Daoy (cell line): ENCODE measurements at places on chromosomes 2 and 18. TPM values are rescaled to one million over a fixed set of nuclear protein-coding genes. Genes with fewer than 3 reads are reported as not detected.

Gene FOXD4L1
- total RNA-seq, result 0.11 TPM in 1 of 2 replicates, not detected in the other

Gene CRYGD
- total RNA-seq, result not detected in 2 replicates

Gene ERFE
- total RNA-seq, result 3.6 and 6.8 TPM in 2 replicates

- DNase-seq, result peak; percentile 88
These were observed 52.3 kb downstream of the DIS3L2 start for GRCh38 chr2:232013701-232014353.

DNA sequence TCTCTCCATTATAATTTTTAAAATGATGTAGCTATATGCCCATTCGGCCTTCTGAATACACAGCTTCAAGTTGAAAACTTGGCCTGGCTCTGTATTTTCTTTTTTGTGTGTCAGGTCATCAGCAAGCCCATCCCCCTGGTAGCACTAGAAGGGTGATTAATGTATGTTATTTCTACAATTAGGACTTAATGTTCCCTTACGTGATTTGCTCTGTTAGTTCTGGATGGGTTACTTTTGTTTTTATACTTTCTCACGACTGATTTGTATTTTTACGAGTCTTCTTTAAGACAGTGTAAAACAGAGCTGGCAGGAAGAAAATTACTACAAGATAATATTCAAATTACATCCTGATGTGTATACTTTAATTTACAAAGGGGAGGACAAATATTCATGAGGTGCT, 88.4 kb upstream of the RGPD4 start:
- DNase-seq, result no peak

DNA sequence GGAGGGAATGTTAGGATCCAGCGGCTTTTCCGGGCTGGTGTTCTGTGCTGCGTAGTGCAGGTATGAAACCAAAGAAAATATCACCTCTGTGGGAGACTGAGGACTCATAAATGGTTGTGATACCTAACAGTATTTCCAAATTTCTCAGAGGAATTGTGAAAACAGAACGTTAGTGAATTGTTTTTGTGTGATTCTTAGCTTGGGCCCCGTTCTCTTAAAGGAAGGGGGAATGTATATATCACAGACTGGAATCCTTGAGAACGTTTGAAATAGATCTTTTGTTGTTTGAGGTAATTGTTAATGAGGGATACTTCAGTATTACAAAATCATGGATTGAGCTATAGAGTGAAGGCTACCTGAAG, 834 bp downstream of the ZNF638 start:
- DNase-seq, result no peak

DNA sequence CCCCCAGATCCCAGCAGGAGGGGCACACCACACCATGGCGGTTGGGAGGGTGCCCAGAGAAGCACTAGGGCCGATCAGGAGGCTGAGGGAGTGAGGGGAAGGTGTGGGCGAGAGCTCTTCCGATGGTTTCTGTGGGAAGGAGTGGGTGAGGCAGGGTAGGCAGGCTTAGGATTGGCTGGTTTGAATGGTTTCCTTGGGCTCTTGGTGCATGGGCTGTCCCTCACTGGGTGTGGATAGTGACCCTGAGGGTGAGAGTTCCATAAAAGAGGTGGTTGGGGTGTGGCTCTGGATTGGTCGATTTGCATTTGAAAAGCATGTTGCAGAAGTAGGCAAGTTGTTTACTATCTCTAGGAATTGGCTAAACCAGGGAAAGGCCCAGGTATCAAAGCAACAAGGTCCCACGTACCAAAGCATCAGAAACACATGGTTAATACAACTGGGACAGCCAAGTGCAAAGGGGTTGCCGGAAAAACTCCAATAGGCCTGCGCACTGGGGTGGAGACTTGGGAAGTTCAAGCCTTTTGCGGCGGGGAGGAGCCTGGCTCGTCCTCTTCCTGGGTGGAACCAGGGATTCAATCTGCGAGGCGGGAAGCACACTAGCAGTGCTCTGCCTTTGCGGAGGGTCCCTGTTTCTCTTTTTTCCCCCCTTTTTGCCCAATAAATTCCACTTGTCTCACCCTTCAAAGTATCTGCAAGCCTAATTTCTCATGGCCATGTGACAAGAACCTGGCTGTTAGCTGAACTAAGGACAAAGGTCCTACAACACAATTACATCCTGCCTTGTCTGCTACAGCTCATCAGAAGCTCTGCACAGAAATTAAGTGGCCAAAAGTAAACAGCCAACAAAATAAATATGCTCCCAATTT, 43.2 kb downstream of the IL1R2 start:
- DNase-seq, result no peak

DNA sequence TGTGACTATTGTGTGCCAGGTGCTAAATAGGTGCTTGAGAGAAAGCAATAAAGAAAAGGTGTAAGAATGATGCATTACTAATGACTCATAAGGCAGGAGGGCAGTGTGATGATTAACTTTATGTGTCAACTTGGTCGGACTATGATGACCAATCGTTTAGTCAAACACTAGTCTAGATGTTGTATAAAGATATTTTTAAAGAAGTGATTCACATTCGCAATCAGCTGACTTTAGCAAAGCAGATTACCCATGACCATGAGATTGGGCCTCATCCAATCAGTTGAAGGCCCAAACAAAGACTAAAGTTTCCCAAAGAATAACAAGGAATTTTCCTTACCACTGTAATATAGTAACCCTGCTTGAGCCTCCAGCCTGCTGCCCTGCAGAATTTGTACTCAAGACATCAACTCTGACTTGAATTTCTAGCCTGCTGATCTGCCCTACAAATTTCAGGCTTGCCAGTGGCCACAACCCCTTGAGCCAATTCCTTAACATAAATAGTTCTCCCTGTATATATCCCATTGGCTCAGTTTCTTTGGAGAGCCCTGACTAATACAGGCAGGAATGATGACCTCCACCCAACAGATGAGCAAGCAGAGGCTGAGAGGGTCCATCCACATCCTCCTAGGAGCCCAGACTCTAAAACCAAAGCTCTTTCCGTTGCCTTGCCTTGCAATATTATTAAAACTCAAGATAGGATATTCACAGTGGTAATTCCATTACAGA, 132.6 kb downstream of the ACTR3 start:
- DNase-seq, result no peak

DNA sequence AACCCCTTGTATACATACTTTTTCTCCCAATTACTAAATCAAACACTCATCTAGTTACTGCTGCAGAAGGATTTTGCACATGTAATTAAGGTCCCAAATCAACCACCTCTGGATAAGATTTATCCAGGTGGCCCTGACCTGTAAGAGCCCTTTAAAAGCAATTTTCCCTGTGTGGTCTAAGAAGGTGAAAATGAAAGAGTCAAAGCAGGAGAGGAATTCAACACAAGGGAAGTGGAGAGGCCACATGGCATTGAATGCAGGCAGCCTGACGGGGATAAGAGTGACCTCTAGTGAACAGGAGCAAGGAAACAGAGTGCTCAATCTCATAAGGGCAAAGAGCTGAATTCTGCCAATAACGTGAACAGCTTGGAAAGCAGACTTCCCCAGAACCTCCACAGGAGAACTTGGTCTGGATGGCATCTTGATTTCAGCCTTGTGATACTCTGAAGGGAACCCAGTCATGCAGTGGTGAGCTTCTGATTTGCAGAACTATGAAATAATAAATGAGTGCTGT, 27.2 kb downstream of the PPP3R1 start:
- peak; percentile 41 for DNase-seq

- DNase-seq, result no peak
These were observed 193.6 kb downstream of the MTCL1 start for GRCh38 chr18:8899000-8899399.

GRCh38 chr2:38932586-38932985, 42.9 kb downstream of the ARHGEF33 start:
- DNase-seq, result no peak

DNA sequence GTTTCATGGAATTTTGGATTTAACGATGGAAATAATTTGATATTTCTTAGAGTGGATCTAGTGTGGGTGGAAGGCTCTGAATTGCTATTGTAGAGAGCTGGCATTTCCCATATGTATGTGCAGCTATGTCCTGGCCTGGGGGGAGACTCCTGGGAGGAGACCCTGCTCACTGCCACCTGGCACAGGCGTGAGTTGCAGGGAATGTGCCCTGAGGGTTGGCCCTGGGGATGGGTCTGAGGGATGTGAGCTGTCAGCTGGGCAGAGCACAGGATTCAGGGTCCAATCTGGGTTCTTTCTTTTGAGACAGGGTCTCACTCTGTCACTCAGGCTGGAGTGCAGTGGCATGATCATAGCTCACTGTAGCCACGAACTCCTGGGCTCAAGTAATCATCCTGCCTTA, 120.2 kb downstream of the CLIP4 start:
- DNase-seq, result no peak

- no peak for DNase-seq
These were observed 23.8 kb upstream of the EML6 start for GRCh38 chr2:54699665-54700064.
